ENCODE measurements at places on chromosomes 12 and 14. TPM values are rescaled to one million over a fixed set of nuclear protein-coding genes. Genes with fewer than 3 reads are reported as not detected.

The WNT1 gene
- not detected for polyA plus RNA-seq

The KIF5A gene
- 4.7 TPM for polyA plus RNA-seq

The MYO1H gene
- 0.13 TPM for polyA plus RNA-seq

The PTPRO gene
- polyA plus RNA-seq = 2.1 TPM

The APOF gene
- not detected for polyA plus RNA-seq

The CMA1 gene
- not detected for polyA plus RNA-seq

The RNASE9 gene
- polyA plus RNA-seq = not detected

DNA sequence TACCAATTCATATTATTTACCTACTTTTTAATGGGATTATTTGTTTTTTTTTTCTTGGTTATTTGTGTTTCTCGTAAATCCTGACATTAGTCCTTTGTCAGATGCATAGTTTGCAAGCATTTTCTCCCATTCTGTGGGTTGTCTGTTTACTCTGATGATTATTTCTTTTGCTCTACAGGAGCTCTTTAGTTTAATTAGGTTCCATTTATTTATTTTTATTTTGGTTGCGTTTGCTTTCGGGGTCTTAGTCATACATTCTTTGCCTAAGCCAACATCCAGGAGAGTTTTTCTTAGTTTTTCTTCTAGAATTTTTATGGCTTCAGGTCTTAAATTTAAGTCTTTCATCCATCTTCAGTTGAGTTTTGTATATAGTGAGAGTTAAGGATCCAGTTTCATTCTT is 289.9 kb downstream of the AKAP6 start:
- DNase-seq = no peak

GRCh38 chr12:88935856-88936255 is 355.6 kb upstream of the KITLG start:
- DNase-seq = no peak

DNA sequence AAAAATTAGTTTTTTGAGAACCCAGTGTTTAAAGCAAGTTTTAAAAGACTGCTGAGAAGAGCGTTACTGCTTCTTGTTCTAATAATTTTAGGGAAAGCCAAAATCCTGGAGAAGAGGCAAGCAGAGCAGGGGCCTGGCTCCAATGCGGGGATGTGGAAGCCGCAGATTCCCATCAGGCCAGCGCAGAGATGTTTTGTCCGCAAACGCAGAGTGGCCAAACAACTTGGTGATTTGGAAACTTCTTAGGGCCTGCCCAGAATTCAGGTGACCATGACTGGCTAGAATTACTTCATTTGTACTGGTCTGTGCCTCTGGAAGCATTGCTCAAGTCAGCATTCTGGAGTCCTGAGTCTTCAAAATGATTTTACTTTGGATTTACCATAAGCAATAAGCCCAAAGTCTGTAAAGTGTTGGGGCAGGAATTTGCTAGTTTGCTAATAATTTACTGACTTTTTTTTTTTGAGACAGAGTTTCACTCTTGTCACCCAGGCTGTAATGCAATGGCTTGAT is 208.4 kb downstream of the PPM1H start:
- DNase-seq = no peak

- no peak for DNase-seq
Observed at GRCh38 chr14:100587763-100588411, 670 bp upstream of the BEGAIN start.

DNA sequence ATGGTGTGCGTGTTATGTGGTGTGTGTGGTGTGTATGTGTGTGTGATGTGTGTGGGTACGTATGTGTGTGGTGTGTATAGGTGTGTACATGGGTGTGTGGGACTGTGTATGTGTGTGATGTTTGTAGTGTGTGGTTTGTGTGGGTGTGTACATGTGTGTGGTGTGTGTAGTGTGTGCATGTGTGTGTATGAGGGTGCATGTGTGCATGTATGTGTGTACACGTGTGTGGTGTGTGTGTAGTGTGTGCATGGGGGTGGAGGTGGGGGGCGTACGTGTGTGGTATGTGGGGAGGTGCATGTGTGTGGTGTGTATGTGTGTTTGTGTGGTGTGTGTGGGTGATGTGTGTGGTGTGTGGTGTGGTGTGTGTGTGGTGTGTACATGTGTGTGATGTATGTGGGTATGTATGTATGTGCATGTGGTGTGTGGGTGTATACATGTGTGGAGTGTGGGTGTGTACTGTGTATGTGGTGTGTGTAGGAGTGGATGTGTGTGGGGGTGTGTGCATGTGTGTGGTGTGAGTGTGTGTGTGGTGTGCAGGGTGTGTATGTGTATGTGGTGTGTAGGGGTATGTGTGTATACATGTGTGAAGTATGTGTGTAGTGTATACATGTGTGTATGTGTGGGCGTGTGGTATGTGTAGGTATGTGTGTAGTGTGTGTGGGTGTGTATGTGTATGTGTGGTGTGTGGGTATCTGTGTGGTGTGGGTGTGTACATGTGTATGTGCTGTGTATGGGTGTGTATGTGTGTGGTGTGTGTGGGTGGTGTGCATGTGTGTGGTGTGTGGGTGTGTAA is 119.8 kb upstream of the GSC start:
- no peak for DNase-seq

- no peak for DNase-seq
Observed at GRCh38 chr12:68190301-68190700, 30.8 kb upstream of the IFNG start.

GRCh38 chr14:59060841-59061240 is 127.6 kb upstream of the DAAM1 start:
- DNase-seq = no peak

DNA sequence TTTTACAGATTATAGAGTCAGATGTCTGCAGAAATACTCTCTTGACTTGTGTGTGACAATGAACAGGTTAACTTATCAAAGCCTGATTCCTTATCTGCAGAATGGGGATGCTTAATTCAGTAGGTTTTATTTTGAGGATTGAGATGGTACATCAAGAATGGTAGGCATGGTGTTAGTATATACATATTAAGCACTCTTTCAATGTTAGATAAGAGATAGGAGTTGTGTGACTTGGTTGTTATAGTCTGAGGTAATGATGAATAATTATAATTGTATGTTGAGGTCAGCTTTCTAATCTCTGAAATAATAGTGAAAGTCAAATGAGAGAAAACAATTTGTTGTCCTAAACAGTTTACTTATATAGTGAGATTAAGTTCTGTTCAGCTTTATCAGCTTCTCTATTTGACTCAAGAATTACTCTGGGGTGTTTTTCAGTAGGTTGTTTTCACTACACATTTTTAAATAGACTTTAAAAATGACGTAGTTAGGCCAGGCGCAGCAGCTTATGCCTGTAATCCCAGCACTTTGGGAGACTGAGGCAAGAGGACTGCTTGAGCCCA is 11.9 kb downstream of the PALS1 start:
- DNase-seq = no peak

DNA sequence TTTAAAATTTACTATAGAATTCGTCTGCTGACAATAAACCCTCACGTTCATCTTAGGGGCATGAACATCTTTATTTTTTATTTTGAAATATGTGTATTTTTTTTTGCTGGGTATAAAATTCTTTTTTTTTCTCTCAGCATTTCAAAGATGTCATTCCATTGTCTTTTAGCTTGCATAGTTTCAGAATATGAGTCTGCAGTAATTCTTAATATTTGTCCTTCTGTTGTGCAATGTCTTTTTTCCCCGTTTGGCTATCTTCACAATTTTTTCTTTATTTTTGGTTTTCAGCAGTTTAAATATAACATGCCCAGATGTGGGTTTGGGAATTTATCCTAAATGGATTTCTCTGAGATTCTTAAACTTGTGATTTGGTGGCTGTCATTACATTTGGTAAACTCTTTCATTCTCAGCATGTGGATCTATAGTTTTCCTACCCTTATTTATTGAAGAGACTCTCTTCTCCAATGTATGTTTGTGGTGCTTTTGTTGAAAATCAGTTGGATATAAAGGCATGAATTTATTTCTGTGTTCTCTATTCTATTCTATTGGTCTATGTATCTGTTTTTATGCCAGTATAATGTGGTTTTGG is 37.8 kb upstream of the PLBD1 start:
- DNase-seq = no peak

DNA sequence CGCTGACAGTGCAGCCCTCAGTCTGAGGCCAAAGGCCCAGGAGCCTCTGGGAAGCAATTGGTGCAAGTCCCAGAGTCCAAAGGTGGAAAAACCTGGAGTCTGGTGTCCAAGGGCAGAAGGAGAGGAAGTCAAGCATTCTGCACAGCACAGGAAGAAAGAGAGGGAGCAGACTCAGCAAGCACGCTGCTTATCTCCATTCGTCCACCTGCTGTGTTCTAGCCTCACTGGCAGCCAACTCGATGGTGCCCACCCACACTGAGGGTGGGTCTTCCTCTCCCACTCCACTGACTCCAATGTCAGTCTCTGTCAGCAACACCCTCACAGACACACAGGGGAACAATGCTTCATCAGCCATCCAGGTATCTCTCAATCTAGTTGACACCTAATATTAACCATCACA is 38.8 kb downstream of the HELB start:
- no peak for DNase-seq

- DNase-seq = peak; percentile 68
Observed at GRCh38 chr12:54419088-54419887, at the start of gene ITGA5. ITGA5 (minus strand) TSS chr12:54419266; CDS start chr12:54419198, 68 bp downstream.

DNA sequence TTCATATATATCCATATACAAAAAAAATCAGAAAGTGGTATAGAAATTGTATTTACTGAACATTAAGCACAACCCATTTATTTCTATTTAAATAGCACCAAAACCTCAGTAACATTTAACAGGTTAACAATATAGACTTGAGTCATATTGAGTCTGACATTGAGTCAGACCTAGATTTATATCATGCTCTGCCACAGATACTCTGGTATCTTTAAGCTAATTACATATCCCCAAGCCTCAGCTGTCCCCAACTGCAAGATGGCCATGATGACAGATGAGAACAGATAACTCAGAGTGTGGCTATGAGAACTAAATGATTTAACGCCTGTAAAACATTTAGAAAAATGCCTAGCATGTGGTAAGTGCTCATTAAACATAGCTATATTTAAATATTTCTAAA is 40.3 kb downstream of the IFNG start:
- no peak for DNase-seq

- no peak for DNase-seq
Observed at GRCh38 chr14:92651106-92651757, 97.2 kb downstream of the LGMN start.

- DNase-seq = no peak
Observed at GRCh38 chr12:95412482-95413311, 61.3 kb upstream of the METAP2 start.

DNA sequence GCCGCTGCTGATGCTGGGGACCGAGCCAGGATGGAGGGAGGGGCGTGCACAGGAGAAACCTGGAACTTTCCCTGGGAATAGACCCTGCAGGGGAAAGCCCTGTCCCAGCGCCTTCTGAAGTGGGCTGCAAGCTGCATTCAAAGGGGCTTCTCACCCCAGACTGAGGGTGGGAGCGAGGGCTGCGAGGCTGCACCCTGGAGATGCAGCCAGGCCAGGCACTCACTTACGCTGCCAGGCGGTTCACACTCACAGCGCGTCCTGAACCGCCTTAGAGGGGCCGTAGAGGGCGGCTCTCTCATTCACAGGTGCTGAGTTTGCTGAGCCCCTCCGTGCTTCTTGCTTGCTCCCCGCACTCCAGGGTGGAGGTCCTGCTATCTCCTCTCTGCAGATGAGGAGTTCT is 208.5 kb upstream of the C14orf180 start:
- no peak for DNase-seq

GRCh38 chr12:1519642-1520041 is 74.7 kb downstream of the FBXL14 start:
- no peak for DNase-seq

- DNase-seq = no peak
Observed at GRCh38 chr12:77062846-77063461, 2.4 kb downstream of the E2F7 start.

DNA sequence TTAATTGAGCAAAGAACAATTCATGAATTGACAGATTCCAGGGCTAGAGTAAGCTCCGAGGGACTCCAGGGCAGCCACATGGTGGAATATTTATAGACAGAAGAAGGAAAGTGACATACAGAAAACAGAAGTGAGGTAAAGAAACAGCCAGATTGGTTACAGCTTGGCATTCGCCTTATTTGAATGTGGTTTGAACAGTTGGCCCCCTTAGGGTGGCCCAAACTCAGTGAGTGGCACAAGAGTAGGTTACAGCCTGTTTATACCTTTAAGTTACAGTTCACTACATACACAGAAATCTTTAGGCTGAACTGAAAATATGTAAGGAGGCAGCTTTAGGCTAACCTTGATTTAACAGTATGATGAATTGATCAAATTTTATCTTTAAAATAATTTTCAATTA is 174.5 kb upstream of the CNOT2 start:
- no peak for DNase-seq

GRCh38 chr14:39766397-39767000 is 334.3 kb upstream of the FBXO33 start:
- no peak for DNase-seq

DNA sequence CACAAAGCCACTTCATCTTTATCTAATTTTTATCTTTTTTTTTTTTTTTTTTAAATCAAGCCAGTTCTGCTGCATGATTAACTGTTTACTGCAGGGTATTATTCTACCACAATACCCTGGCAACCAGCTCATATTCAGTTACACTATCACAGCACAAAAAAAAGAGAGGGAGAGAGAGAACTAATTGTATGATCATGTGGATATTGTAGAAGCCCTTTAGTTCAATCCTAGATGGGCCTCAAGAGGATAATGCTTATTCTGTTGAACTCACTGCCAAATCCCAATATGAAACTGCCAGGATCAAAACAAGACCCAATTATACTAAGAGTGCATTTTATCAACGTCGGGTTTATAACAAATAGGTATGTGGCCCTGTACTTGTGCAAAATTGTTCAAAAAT is 51.5 kb downstream of the MED13L start:
- DNase-seq = no peak

- no peak for DNase-seq
Observed at GRCh38 chr12:50749459-50749882, 14.4 kb upstream of the ATF1 start.

DNA sequence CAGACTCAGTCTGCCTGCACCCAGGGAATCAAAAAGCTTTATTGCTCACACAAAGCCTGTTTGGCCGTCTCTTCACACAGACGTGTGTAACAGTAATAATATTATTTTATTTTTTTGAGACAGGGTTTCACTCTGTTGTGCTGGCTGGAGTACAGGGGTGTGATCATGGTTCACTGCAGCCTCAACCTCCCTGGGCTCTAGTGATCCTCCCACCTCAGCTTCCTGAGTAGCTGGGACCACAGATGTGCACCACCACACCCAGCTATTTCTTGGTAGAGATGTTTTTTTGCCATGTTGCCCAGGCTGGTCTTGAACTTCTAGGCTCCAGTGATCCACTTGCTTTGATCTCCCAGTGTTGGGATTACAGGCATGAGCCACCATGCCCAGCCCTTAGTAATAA is 88.4 kb upstream of the DCD start:
- no peak for DNase-seq

GRCh38 chr12:123064366-123064765 is 83.9 kb downstream of the ARL6IP4 start:
- no peak for DNase-seq

DNA sequence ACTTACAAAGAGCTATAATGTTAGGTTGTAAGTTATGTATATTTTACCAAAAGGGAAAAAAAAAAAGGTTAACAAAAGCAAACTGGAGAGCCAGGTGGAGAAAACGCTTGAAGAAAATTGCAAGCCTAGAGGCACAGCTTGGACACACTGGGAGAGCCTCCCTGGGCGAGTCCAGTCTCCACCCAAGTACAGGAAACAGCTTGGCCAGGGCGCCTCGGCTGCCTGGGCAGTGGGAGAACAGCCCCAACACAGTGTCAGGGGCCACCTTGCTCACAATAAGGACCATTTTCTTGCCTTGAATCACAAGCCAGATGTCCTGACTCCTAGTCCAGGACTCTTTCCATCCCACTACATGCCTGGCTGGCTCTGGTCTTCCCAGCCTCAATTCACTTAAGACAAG is 33.3 kb downstream of the TTC7B start:
- no peak for DNase-seq

All from right lung (tissue), 10 donors.